ENCODE measurements at places on chromosomes 6 and 20. TPM values are rescaled to one million over a fixed set of nuclear protein-coding genes. Genes with fewer than 3 reads are reported as not detected.

LMBRD1 gene
- total RNA-seq, result 13.7 TPM

TCP11 gene
- 2.2 TPM for total RNA-seq

SLC24A3 gene
- total RNA-seq, result 1.9 TPM

PRICKLE4 gene
- 4.6 TPM for total RNA-seq

PHF3 gene
- 31.0 TPM for total RNA-seq

ATP6V1G2 gene
- total RNA-seq, result 1.1 TPM

KPNA5 gene
- 6.2 TPM for total RNA-seq

GRCh38 chr20:3228750-3229032 lies 10.3 kb downstream of the SLC4A11 start:
- DNase-seq, result no peak

- DNase-seq, result no peak
Observed at GRCh38 chr6:41584668-41585205, 38.6 kb downstream of the FOXP4 start.

- DNase-seq, result no peak
Observed at GRCh38 chr6:25615471-25615870, 36.5 kb upstream of the SCGN start.

GRCh38 chr6:88145298-88145963 lies 20.7 kb downstream of the CNR1 start:
- DNase-seq, result no peak

- no peak for DNase-seq
Observed at GRCh38 chr20:24775966-24776365, 173.1 kb upstream of the CST7 start.

DNA sequence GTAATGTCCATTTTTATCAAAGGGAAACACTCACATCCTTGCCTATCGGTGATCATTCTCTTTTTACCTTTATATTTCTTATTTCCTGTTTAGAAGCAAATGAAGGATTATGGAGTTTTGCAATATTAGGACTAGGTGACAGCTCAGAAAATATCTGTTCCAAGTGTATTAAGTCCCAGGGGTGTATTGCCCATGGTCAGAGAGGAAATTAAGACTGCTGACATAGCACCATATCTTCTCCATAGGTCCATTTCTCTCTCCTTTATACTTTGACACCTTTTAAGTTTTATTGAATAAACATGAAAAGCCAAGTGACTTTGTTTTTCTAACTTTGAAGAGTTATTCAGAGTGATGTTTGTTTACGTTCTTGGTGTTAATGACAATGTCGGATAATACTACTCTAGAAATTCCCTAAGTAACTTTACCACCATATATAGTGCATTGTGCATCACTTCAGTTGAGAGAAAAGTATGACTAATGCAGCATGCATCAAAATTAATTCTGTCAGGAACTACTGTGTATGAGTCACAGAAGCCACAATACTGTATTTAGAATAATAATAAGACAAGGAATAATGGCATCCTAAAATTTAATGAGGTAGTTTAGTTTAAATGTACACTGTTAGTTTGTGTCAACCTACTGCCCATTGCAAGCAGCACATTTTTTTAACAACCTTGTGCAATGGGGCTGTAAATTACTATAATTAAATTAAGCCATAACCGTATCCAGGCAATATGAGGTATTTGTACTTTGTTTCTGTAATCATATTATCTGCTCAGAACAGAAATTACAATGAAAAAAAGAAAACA lies 474.4 kb upstream of the RNF217 start:
- no peak for DNase-seq

DNA sequence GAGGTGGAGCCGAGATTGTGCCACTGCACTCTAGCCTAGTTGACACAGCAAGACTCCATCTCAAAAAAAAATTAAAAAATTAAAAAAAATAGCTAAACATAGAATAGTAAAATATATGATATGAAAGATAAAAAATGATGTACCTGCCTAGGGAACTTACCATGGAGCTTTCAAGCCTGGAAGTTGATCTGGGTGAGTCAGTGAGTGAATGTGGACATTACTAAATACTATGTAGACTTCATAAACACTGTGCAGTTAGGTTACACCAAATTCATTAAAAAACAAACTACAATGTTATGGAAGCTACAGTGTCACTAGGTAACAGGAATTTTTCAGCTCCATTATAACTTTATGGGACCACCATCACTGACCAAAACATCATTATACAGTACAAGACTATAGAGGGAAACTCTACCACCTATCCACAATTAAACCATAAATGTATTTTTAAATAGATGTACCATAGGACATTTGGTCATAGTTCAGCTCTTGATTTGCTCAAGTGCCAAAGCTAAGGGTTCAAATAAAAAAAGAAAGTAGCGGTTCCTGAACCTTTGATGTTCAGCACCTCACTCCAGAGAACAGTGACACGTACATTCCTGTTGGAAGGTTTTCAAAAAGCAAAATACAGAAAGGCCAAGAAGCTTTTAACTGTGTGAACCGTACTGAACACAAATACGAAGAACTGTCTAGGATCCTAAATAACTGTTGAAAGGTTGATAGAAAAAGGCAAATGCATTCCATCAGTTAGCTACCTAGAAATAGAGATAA lies 52.4 kb upstream of the SPDEF start:
- no peak for DNase-seq

- no peak for DNase-seq
Observed at GRCh38 chr6:64815718-64816117, 891.3 kb downstream of the EYS start.

DNA sequence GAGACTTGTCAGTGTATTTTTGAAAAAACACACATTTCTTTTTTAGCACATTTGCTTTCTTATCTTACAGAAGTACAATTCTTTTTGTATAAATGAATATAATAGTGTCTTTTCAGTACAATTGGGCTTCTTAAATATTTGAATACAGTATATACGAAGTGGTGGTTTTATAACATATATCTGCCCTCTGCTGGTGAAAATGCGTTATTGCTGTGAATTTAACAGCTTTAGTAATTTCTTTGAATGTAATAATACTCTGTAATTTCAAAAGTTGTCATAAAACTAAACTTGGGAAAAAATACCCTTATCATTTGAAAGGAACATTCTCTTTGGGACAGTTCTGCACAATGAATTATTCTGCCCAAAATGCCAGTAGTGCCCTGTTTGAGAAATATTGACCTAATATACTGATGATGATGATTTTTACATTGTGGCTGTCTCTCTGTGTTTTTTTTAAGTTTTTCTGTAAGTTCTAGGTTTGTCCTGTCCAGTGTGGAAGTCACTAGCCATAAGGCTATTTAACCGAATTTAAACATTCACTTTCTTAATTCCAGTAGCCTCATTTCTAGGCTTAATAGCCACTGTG lies 19.0 kb downstream of the SMAP1 start:
- peak; percentile 24 for DNase-seq

DNA sequence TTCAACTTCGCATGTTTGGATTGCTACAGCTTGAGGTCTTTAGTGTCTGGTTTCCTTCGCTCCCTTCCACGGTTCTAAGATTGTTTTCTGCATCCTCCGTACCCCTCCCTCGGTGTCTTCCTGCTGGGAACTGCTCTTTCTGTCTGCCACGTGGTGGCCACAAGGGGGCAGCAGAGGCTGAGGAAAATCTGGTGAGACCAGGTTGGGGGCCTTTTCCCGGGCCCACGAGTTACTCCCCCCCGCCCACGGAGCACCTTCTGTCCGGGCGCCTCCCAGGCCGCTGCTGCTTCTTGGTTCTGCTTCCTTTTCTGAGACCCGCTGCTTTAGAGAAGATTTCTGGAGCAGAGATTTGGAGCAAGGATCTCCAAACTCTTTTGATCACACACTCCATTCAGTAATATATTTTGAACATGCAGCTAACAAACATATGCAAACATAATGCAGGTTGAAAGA lies 21.1 kb upstream of the NOTCH4 start:
- peak; percentile 76 for DNase-seq

DNA sequence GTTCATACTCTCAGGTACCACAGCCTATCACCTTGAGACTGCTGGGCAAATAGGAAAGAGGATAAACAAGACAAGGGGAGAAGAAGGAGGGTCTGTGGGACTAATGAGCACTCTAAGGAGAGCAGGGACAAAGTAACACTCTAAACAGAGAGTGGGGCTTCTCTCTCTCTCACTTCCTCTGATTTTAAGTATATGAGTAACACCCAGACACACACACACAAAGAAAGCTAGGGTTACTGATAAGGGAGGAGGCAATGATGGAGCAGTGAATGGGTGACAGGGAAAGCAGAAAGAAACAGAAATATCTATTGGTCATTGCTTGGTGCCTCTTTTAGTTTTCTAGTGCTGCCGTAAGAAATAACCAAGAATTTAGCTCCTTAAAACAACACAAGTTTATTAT lies 96.2 kb upstream of the RNF217 start:
- no peak for DNase-seq

- no peak for DNase-seq
Observed at GRCh38 chr6:101404775-101405174, 11.3 kb downstream of the GRIK2 start.

DNA sequence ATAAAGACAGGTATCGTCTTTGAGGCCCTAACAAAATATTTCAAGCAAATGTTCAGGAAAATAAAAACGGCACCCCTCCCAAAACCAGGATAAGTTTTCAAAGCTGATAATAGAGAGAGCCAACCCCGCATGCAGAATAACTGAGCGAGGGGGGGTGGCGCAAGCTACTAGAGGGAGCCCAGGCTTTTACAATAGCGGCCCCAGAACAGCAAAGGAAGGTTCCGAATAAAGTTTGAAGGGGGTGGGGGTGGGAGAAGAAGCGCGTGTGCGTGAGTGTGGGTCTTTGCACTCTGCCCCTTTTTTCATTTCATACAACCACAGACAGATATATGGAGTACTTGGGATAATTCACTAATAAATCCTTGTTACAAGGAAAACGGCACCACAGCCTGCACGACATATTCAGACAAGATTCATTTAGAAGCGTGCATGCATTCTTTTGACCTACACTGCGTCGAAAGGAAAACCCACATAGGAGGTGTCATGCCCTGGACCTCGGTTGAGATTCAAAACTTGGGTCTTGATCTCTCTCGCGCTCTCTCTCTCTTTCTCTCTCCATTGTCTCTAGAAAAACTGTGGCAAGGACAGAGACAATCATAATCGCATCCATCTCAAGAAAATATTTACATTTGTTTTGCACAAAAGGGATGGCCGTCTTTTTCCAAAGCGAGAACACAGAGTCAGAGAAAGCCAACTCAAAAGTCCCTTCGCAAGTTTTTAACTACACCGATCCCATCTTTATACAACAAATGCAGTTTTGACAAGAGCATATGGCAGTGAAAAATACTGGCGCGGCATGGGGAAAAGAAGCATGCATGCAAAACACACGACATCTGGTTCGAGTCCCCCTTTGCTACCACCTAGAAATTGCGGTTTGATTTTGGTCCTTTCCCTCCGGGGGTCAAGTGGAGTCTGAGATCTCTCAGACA lies 1.6 kb downstream of the OLIG3 start:
- DNase-seq, result peak; percentile 18

DNA sequence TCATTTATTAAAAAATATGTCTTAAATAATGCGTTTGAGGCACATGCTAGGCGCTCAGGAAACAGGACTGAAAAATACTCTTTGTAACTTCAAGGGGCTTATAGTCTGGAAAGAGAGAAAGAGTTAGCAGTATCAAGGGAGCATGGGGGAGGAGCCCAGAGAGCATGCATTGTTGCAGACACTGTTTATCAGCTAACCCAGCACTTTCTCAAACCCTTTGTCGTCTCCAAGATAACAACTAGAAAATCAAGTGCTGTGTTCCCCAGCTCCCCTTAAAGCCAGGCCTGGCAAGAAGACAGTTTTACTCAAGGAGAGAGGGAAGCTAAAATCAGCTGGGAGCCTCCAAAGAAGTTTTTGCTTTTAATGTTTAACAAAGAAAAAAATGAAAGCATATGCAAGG lies 98.4 kb downstream of the PERP start:
- no peak for DNase-seq

DNA sequence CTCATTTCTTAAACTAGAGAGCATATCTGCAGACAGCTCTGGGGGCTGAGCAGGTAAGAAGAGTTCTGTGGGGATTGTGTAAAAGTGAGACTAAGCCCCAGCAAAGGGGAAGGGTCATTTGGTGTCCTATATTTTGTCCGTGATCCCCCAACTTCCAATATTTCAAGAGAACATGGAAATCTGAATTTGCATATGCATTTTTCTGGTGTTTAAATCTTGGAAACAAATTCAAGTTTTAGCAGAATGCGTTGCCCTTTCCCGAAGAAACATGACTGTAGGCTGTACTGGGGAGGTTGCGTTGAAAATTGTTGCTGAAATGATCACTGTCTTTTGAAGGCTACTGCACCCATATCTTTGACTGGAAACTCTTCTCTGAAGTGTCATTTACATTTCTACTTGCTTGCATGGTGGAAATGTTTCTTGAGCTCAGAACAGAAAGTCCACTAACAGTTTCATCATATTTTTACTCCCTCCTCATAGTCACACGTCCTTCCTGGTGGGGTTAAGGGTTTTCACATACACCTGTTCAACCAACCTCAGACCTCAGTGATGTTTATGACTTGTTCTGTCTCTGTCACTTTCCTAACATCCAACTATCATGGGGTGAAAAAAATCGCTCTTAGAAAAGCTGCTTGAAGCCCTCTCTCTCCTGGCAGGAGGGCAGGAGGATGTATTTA lies 140.3 kb downstream of the BCAS1 start:
- DNase-seq, result no peak
